ENCODE measurements at places on chromosomes 2 and 18.

- no peak for DNase-seq
Measured at GRCh38 chr2:71929482-71929772, 218.2 kb downstream of the CYP26B1 start.

DNA sequence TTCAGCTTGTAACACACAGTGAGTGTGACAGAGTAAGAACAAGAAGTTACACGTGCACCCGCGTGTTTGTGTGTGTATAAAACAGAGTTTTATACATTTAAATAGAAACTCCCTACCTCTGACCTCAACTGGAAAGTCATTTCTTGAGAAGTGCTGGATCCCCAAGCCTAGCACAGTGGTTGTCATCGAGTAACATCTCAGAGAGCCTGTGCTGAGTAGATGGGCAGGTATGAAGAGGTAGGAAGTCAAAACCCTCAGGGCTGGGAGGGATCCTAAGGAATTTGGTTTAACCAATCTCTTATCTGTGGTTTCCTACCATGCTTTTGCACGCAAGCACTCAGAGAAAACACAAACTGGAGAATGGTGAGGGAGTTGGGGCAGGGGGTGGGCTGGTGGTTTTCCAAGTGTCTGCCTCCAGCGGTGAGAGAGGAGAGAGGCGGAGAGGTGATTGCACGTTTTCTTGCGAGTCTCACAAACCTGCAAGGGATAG lies 9.2 kb downstream of the ACOXL start:
- no peak for DNase-seq

- no peak for DNase-seq
Measured at GRCh38 chr2:186429104-186429503, 57.0 kb upstream of the ZC3H15 start.

GRCh38 chr18:6648581-6648980 lies 80.9 kb upstream of the ARHGAP28 start:
- no peak for DNase-seq

DNA sequence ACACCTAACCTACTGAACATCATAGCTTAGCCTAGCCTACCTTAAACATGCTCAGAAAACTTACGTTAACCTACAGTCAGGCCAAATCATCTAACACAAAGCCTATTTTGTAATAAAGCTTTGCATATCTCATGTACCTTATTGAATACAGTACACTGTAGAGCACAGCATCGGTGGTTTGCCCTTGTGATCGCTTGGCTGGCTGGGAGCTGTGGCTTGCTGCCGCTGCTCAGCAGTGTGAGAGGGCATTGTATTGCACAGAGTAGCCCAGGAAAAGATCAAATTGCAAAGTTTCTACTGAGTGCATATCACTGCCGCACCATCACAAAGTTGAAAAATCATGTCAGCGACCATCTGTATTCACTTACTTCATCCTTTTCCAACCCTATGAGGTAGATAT lies 62.3 kb upstream of the NCK2 start:
- no peak for DNase-seq

- no peak for DNase-seq
Measured at GRCh38 chr2:64391940-64392339, 62.0 kb upstream of the LGALSL start.

GRCh38 chr18:4208366-4208765 lies 246.7 kb downstream of the DLGAP1 start:
- DNase-seq: no peak

DNA sequence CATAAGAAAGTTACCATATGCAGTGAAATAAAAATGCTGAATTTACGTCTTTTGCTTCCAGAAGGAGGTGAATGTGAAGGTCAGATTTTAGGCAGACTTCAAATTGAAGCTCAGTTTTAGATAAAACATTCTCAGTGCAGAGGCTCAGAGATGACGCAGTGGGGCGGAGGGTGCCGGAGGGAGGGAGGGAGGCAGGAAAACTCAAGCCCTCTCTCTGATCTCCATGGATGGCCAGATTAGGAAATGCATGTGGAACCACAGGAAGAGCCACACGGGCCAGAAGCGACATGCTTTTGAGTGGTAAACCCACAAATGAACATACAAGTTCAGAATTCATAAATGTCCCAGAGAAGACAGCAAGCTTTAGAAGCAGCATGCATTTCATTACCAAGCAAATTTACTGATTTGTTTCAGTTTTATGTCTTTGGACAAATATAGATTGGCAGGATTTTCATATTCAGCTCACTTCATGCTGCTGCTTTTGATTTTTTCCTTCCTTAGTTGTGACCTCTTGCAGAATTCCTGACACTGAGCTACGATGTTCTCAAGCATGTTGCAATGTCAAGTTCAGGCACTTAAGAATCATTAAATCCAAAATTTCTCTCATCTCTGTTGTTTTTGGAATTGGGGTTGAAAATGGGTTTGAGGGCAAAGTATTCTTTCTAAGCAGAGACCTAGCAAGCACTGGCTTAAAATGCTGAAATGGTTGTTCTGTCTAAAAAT lies 29.7 kb upstream of the APCDD1 start:
- DNase-seq: no peak

- DNase-seq: no peak
Measured at GRCh38 chr18:55073834-55074233, 114.6 kb upstream of the CCDC68 start.

GRCh38 chr2:99607861-99608491 lies 118.2 kb upstream of the REV1 start:
- no peak for DNase-seq

DNA sequence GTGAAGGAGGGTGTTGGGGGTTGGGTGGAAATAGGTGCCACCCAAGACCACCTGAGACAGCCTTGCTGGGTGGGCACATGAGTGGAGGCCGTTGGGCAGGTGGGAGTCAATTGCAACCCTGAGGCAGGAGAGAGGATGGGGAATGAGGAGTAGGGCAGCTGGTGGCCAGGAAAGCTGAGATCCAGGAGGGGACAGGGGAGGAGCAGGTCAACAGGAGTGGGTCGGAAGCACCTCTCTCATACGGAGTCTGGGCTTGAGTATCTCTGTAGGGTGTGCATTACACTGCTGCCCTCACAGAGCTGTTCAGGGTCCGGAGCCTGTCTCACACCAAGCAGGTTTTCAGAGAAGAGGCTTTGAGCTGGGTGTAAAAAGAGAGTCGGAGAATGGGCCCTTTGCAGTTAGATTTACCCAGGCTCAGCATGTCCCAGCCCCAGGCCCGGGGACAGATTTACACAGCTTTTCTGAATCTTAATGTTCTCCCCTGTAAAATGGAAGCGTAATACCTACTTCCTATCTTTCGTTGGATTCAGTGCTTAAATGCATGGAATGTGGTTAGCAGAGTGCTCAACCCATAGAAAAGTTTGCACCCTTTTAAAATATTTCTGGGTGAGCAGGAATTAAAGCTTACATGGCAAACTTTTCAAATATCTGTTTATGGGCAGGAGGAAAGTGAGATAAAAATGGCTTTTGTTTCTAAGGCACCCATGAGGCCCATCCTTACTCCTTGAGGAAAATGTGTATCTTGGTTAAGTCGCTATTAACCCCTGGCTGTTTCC lies 144.0 kb upstream of the MYCN start:
- DNase-seq: no peak

All from NCI-H2081 treated with DMSO at 0.1 percent for 48 hours (cell line).